Activated CD8-positive, alpha-beta memory T cell treated with anti-CD3 and anti-CD28 coated beads for 48 hours (primary cell): ENCODE measurements at places on chromosomes 2 and 18.

- DNase-seq: no peak
Observed at GRCh38 chr2:30820381-30821055, 13.3 kb upstream of the CAPN13 start.

DNA sequence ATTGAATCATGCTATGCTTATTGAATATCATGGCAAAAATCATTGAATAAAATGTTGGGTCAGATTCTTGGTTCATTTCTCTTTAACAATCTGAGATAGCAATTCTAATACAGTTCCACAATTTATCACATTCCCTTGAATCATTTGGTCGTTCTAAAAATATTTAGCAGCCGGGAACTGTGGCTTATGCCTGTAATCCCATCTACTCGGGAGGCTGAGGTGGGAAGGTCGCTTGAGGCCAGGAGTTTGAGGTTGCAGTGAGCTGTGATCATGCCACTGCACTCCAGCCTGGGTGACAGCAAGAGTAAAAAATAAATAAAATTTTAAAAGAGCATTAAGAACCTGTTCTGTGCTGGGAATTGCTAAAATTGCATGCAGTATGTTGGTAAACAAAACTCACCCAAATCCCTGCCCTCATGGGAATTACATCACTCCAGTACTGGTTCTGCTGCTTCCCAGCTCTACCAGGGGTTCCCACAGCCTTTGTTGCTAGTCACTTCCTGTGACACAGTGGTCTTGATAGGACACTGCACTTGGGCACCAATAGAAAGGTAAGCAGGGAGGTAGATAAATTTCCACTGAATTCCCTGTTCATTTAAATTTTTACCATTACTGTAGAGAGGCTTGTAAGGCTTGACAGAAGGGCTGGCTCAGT lies 200.4 kb downstream of the CTNNA2 start:
- DNase-seq: no peak

DNA sequence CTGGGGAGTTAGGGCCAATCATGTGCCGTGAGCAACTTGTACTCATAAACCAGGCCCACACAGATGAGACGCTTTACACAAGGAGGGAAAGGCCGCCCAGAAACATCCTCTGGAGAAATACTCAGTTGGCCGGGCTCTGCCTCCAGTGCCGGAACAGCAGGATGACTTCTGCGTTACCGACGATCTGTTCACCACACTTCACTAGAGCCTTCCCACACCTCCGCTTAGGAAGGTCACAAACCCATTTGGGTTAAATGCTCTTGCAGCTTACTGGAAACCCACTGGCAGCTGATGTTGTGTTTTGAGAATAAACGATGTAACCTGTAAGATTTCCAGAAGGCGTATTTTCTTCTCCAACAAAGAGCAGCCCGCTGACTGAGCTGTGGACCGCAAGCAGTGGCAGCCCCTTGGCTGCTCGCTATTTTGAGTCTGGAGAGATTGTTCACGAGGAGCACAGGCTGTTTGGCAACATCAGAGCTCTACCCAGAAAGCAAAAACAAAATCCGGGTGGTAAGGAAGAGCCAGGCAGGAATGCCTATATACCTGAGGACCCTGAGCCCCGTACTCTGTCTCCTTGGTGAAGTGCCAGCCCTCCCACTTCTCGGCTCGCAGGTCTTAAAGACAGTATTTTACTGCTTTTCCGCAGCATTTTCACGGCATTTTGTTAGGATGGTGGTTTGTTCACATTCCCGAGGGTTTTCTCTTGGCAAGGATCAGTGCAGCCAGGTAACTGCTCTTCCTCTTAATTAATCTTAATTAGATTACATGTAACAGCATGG lies 44.0 kb downstream of the COLEC12 start:
- DNase-seq: no peak

DNA sequence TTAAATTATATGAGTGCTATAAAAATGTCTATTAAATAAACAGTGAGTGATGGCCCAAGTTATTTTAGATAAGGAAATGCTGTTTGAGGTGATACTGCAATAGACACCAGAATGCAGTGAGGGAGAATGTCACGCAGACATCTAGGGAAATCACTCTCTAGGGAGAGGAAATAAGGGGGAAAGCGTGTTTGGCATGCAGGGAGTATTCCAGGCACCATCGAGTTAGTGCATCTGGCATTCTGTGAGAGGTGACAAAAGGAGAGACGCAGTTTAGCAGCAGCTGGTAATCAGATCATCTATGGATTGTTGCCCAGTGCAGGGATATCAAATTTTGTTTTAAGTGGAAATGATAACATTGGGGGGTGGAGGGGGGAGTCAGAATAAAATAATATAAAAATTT lies 175.4 kb upstream of the NETO1 start:
- no peak for DNase-seq
